ENCODE measurements at places on chromosomes 1 and 21.

DNA sequence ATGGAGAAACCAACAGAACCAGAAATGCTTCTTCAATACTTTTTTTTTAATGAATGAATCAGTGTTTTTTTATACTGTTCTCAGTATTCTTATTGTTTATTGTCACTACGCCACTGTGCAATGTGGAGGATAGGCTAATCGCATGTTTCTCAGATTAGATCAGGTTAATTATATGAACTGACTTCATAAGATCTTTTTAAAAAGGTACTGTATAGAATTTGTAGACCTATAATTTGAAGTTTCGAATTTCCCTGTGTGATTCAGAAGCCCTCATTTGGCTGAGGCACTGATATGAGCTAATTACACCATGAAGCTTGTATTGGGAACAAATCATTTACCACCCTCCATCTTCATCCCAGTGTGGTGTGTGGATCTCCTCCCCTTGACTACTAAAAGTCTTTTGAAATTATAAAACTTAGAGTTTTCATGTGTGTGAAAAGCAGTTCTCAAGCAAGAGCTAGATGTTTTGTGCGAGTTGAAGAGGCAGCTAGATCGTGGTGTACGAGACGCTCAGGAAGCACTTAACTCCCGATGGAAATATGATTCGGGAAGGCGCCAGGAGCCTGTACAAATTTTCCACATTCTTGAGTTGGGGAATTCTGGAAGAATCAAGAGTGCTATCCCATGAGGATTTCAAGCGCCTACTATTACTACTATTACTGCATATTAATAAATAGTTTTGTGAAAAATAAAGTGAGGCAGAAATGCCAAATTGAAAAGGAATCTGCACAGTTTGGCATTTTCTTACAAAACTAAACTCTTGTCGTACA, 52.1 kb upstream of the KCNE2 start:
- H3K36me3 ChIP-seq = no peaks in the 10 kb centered on the region
- no peak overlapping the region for H3K27ac ChIP-seq
- no peak overlapping the region for H3K4me3 ChIP-seq

- no peaks in the 10 kb centered on the region for H3K4me1 ChIP-seq
- H3K27me3 ChIP-seq = no peaks in the 10 kb centered on the region
- H3K27ac ChIP-seq = no peak overlapping the region
- no peak for DNase-seq
- H3K36me3 ChIP-seq = no peaks in the 10 kb centered on the region
Observed at GRCh38 chr1:70856201-70856600, 191.4 kb downstream of the PTGER3 start.

DNA sequence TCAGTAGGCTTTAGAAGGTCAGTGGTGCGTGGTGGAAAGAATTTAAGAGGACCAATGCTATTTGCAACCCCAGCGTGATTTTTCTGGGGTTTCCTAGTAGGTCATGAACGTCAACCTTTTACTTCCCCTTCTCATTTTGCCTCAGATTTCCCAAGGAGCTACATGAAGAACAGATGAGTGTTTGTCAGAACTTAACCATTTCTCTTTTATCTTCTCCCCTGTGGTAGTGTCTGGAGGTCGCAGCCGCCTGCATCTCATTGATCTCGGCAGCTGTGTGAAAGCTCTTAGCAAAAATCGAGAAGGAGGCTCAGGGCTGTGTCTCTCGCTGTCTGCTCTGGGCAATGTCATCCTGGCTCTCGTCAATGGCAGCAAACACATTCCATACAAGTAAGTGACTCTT, 491.1 kb downstream of the KIF26B start:
- no peak overlapping the region for H3K27ac ChIP-seq
- no peaks in the 10 kb centered on the region for H3K36me3 ChIP-seq
- no peak for DNase-seq
- no peaks in the 10 kb centered on the region for H3K4me1 ChIP-seq
- H3K4me3 ChIP-seq = no peak overlapping the region

DNA sequence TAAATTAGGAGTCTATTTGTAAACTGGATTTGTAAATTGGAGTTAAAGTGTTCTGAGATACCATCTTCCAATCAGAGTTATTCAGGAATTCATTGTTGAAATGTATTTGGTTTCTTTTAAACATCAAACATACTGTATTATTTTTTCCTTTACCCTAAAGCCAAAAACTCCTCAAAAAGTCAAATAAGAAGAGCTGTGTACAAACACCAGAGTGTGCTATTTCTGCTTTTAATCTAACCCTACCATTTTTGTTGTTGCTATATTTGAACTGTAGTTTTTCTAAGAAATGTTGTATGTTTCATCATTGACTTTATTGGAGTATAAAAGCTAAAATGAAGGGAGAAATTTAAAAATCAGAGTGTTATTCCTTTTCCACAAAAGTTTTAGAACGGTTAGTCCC, 35.8 kb downstream of the SLC30A7 start:
- H3K36me3 ChIP-seq = peaks cover 31% of the 10 kb centered on the region
- H3K27ac ChIP-seq = no peak overlapping the region
- no peak for DNase-seq
- H3K27me3 ChIP-seq = no peaks in the 10 kb centered on the region

GRCh38 chr1:119815928-119816327, 4.7 kb upstream of the REG4 start:
- no peak for DNase-seq
- no peak overlapping the region for H3K27ac ChIP-seq
